CD8-positive, alpha-beta memory T cell (primary cell): ENCODE measurements at places on chromosomes 4 and X.

DNA sequence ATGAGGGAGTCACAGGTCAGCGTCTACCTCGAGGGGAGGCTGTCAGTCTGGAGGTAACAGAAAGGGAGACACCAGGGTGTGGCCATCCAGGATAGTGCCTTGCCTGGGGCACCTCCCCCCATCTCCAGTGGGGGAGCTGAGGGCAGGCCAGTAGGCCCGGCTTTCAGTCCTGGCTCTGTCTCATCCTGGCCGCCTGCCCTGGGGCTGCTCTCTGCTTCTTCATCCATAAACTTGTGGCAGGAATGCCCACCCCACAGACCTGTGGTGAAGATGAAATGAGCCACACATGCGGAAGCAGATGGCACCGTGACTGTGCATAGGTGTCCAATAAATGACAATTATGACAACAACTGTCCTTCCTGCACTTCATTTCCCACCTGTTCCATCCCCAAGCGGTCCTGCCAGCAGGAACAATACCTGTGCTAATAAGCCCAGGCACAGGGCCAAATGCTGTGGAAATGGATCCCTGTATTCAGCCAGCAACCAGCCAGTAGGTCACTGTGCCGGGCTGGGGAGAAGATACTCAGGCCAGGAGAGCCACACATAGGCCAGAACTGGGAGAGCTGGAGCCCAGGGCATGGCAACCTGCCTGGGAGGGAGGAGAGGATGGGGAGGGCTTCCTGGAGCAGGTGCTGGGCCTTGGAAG lies 30.2 kb downstream of the TRO start:
- no peak for DNase-seq

GRCh38 chr4:78057600-78058550 lies 752 bp downstream of the FRAS1 start:
- DNase-seq, result no peak

GRCh38 chrX:79413963-79414362 lies 46.8 kb upstream of the ITM2A start:
- DNase-seq, result no peak

- DNase-seq, result no peak
These were observed 146.9 kb downstream of the FAM13A start for GRCh38 chr4:88910101-88910500.

- DNase-seq, result no peak
These were observed 224.0 kb upstream of the BMP3 start for GRCh38 chr4:80806472-80806871.

- DNase-seq, result no peak
These were observed 48.9 kb upstream of the FAM47B start for GRCh38 chrX:34893741-34894140.

- no peak for DNase-seq
These were observed 6.4 kb downstream of the SLC25A6 start for GRCh38 chrX:1385253-1386223.
